ELF-1 (cell line): ENCODE measurements at places on chromosomes 3 and 15.
A peak's percentile ranks its signal among the peaks of the same experiment; 100 is the strongest.

GRCh38 chr3:155208183-155208800, 85.2 kb downstream of the STRIT1 start:
- DNase-seq: no peak

DNA sequence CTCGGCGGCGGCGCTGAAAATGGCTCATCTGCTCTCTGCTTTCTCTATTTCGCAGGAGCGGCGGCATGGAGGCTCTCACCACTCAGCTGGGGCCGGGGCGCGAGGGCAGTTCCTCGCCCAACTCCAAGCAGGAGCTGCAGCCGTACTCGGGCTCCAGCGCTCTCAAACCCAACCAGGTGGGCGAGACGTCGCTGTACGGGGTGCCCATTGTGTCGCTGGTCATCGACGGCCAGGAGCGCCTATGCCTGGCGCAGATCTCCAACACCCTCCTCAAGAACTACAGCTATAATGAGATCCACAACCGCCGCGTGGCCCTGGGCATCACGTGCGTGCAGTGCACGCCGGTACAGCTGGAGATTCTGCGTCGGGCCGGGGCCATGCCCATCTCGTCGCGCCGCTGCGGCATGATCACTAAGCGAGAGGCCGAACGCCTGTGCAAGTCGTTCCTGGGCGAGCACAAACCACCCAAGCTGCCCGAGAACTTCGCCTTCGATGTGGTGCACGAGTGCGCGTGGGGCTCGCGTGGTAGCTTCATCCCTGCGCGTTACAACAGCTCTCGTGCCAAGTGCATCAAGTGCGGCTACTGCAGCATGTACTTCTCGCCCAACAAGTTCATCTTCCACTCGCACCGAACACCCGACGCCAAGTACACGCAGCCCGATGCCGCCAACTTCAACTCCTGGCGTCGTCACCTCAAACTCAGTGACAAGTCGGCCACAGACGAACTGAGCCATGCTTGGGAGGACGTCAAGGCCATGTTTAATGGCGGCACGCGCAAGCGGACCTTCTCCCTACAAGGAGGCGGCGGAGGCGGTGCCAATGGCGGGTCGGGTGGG, 790 bp downstream of the SKOR1 start:
- DNase-seq: peak; percentile 67

DNA sequence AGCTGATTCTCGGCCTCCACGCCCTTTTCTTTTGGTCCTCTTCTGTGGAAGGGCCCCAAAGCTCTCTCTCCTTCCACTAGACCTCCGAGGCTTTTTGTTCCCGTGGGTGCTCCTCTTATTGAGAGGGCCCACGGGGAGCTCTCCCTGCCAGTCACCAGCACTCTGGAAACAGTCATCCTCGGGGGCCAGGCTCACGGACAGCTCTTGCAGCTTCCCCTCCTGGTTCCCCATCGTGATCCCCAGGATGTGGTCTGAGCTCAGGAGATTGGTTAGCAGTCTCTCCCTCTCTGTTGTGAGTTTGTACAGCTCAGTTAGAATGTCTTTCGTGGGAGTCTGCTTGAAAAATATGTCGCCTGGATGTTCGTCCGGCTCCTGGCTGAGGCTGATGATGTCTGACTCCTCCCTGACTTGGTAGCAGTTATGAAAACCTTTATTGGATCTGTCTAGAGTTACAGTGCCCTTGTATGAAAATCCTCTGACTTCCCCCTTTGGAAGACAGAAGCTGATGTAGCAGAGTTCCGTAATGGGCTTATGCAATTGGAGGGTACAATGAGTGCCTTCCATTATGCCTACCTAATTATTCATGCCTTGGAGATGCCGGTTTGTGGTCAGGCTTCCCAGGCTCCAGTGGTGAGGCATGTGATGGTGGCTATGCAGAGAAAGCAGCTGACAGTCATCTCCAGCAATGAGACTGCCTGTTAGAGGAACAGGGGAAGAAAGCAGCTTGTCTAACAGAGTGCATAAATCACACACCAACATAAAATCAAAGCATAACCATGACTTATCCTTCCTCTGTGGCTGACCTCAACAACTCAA, 40.0 kb downstream of the FMN1 start:
- no peak for DNase-seq

GRCh38 chr3:30439451-30440053, 166.8 kb upstream of the TGFBR2 start:
- no peak for DNase-seq

GRCh38 chr3:114829783-114830182, 317.3 kb downstream of the ZBTB20 start:
- no peak for DNase-seq

GRCh38 chr3:12741209-12741608, 17.9 kb downstream of the TMEM40 start:
- DNase-seq: peak; percentile 68

DNA sequence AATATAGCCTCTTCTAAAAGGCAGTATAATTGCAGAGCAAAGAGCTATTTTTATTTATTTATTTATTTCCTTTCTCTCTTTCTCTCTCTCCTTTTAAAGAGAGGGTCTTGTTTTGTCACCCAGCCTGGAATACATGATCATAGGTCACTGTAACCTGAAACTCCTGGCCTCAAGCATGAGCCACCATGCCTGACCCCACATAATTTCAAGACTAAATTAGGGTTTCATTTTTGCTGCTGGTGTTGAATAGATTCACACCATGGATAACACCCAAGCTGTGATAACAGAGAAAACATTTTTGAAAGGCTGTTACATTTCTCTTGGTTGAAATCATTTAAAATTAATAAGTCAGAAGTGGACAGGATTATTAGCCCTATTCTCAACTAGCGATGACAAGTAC, 131.6 kb downstream of the LEKR1 start:
- no peak for DNase-seq

GRCh38 chr3:186342197-186342596, 19.8 kb downstream of the DGKG start:
- no peak for DNase-seq

DNA sequence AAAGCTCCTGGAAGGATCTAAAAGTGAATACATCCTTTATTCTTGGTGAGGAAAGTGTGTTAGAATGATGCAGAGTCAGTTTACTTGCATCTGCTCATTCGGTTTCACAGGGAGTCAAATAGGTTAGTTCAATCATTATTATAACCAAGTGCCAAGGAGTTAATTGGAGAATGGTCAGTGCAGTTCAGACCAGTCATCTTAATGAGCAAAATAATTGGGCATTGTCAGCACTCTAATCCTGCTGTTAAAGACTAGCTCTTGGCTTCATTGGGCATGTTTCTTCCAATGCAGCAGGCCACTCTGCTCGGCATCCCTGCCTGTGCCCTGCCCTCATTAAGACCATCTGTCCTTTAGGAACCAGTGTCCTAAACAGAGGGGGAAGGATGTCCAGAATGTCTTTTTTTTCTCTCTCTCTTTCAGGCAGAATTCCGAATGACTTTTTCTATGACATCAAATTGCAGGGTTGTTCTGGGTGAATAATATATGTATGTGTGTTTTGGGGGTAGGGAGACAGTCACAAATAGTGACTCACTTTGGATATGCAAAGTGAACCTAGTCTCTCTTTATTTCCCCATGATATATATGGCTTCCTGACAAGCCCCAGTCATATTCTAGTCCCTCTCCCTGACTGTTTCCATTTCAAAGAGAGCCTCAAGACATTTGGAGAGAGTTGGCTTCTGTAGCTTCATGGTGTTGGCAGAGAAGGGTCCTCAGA, 205.4 kb upstream of the TRIM42 start:
- no peak for DNase-seq

DNA sequence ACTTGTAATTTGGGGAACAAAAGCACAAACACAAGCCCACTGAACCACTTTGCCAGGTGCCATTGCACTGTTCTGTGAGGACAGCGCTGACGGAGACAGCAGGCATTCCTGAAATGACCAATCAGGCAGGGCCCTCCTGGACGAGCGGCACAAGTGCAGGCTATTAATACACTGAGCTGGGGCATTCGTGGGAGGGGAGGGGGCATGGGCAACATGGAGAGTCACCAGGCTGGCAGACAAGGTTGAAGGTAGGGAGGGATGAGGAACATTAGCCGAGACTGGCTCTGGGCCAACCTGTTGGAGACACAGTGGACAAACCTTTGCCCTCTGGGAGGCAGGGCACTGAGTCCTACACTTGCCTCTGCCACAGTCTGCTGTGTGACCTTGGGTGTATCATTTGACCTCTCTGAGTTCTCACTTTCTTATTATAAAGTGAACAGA, 45.6 kb downstream of the NOX5 start:
- DNase-seq: peak; percentile 17

DNA sequence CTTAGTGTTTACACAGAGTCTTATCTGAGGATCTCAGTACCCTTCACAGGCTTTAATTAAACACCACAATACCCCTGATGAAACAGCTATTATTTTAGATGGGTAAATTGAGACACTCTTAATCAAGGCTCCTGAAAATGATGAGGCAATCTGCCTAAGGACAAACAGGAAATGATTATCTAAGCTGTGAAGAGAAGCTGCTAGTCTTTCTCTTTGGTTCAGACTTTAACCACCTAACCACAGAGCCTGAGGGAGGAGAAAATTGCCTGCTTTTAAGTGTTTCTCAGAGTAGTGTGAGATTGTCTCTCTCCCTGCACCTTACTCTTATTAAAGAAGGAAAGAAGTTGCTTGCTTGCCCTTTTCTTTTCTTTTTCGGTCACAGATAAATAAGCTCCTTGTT, 364.3 kb upstream of the ADAMTS9 start:
- peak; percentile 56 for DNase-seq

GRCh38 chr3:20424086-20424485, 238.1 kb upstream of the SGO1 start:
- no peak for DNase-seq

- DNase-seq: no peak
Observed at GRCh38 chr3:170331143-170331542, 26.4 kb upstream of the SKIL start.

DNA sequence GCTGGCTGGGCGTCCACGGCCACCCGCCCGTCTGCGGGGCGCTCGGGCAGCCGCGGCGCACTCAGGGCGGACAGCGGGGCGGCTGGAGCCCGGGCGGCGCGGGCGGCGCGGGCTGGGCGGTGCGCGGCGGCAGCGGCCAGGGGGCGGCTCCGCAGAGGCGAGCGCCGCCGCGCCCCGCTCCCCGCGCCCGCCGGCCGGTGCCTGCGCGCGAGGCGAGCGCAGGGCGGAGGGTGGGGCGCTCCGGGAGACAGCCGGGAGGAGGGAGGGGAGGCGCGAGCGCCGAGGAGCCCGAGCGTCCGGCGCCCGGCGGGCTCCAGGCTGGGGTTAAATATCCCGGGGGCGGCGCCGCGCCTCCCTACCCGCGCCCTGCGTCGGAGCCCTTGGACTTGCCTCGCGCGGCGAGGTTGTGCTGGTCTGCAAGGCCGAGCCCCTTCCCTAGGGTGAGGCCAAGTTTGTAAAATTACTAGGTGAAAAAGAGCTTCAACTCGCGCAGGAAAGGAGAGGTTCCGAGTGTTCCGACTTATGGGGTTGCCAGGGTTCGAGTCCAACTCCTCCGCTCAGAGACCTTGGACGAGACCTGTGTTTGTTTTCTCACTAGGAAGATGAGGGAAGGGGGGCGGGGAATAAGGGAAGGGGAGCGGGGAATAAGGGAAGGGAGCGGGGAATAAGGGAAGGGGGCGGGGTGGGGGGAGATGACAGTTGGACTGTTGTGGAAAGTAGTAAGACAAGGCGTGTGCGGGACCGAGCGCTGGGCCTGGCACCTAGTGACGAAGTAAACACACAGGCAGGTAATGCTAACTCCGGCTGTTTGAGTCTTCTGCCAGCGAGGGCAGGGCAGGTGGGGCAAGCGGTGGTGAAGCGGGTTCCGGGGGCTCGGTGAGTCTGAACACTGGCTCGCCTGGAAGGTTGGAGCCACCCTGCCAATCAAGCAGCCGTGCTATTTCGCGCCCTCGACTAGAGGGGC, at the start of gene TNFAIP8L3:
Gene TNFAIP8L3, minus strand, starts transcription at position 301 of the 964 bp plus-strand sequence. CDS start 311 bp downstream, outside the sequence.
- peak; percentile 14 for DNase-seq

DNA sequence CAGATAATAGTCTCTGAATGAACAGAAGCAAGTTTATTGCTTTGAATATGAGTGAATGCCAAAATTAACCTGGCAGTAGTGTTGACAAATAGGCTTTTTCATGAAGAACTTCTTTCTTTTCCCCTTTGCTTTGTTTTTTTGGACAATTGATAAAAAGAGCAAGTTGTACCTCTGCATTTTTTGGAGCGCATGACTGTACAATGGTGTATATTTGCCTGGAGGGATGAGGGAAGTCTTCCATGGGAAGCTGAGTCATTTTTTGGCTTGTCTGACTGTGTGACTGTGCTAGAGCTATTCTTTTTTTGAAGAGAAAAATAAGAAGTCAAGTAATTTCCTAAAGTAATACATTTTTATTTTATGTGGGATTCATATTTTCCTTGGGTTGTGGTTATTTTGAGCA, 186.9 kb downstream of the KLHL25 start:
- DNase-seq: no peak

DNA sequence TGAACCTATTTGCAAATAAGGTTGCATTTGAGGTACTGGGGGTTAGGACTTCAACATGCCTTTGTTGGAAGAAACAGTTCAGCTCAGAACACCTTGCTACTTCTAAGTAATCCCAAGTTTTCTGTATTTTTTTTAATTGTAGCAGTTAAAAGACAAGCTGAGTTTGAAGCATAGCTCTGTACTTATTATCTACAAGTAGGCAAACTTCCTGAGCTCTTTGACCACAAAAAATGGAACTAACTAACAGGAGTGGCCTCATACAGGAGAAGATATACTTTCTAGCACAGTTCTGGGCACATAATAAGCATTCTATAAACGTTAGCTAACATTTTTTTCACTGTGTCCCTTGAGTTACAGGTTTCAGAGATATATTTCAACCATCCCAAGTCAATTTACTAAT, 159.2 kb downstream of the CHST2 start:
- DNase-seq: no peak

DNA sequence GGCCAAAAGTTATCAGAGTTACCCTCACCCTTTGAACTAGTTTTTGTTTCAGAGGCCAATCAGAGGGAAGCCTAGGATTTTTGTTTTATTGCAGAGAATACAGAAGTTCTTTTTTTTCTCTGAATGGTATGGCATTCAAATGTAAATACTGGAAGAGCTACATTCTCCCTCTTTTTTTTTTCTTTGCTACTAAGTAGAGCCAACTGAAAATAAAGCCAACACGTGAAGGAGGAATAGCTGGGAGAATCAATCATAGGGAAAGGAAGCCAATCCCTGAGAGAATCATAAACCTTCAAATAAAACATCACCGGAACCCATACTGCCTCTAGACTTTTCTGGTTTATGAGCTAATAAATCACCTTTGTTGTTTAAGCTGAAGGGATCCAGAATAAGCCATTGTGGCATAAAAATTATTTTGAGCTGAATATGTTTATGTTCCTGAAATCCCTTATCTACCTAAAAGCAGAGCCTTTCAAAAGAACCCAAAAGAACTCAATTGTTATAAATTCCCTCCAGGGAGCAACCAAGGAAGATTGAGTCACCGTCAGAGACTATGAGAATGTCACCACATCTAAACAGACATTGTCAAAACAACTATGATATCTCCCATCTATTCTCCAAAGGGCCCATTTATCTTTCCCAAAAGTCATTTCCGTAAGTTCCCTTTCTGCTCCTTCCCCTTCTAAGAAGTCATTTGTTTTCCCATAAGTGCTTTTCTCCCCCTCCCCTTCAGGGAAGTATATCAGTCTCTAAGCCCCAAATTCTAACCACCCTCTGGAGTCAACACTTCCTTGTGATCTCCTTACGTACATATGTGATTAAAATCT, 3.8 kb upstream of the ZNF280D start:
- no peak for DNase-seq
